ENCODE measurements at places on chromosomes 4 and X.
A peak's percentile ranks its signal among the peaks of the same experiment; 100 is the strongest.

DNA sequence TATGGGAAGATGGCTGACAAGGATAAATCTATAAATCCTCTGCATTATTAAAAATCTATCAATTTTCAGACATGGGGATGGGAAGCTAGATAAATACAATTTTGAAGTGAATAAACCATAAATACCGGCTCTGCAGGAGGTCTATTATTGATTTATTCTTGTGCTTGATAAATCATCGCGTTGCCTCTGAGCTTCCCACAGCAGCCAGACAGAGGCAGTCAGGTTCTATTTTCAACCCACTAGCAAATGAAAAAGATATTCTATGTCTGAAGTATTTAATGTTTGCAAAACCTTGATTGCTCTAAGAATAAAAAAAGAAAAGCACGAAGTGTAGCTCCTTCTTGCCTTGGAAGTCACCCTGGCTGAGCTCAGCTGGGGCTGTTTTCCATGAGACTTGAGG, 216.2 kb downstream of the DHRSX start:
- H3K27ac ChIP-seq, result no peak overlapping the region
- peaks cover 10% of the 10 kb centered on the region for H3K36me3 ChIP-seq
- no peaks in the 10 kb centered on the region for H3K27me3 ChIP-seq
- no peaks in the 10 kb centered on the region for H3K4me1 ChIP-seq
- DNase-seq, result no peak

GRCh38 chr4:152810715-152811287, 31.0 kb downstream of the ARFIP1 start:
- H3K4me3 ChIP-seq, result no peak overlapping the region
- no peak overlapping the region for H3K27ac ChIP-seq
- no peaks in the 10 kb centered on the region for H3K27me3 ChIP-seq
- no peaks in the 10 kb centered on the region for H3K36me3 ChIP-seq
- peaks cover 6% of the 10 kb centered on the region for H3K4me1 ChIP-seq

DNA sequence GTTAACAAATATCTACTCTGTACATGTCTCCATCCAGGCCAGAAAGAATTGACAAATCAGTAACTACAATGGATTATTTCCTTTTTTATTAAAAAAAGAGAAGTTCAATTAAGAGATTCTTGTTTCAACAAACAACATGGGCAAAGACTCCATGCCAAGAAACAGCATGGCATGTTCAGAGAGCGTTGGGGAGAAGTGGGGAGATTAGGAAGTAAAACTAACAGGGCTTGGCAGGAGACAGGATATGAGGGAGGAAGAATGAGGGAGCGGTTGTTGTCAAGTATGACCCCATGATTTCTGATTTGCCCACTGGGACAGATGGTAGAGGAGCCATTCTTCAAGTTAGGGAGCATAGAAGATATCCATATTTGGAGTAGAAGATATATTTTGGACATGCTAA, 128.4 kb downstream of the RNF150 start:
- H3K27ac ChIP-seq, result no peak overlapping the region
- H3K36me3 ChIP-seq, result no peaks in the 10 kb centered on the region
- no peak for DNase-seq

DNA sequence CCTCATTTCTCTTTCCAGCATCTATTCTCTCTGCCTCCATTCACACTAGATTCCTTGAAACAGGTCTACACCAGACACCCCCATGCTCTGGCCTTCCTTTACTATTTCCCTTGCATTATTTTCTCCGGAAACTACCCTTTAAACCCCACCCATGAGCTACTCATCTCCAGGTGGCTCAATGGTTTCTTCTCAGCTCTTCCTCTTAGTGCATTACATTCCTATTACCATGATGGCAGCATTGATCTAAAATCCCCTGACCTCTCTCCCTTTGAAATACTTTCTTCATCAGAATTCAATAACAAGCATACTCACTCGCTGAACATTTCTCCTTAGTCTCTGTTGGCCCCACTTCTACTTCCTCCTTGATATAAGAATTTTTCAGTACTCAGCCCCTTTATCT, 94.6 kb downstream of the SYNPO2 start:
- H3K4me3 ChIP-seq, result no peak overlapping the region
- no peaks in the 10 kb centered on the region for H3K36me3 ChIP-seq
- H3K4me1 ChIP-seq, result peaks cover 29% of the 10 kb centered on the region
- H3K27ac ChIP-seq, result peak overlapping the region; percentile 19
- DNase-seq, result no peak

DNA sequence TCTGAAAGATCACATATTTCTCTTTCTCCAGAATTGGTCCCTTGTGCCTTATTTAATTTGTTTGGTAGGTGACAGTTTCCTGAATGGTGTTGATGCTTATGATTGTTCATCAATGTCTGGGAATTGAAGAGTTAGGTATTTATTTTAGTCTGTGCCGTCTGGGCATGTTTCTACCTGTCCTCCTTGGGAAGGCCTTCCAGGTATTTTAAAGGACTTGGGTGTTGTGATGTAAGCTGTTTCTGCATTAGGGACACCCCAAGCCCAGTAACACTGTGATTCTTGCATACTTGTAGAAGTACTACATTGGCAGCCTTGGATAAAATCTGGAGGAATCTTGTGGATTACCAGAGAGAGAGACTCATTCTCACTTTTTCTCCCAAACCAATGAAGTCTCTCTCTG, 120.8 kb upstream of the CXXC4 start:
- no peak overlapping the region for H3K4me3 ChIP-seq
- no peaks in the 10 kb centered on the region for H3K36me3 ChIP-seq
- H3K27ac ChIP-seq, result no peak overlapping the region
- H3K27me3 ChIP-seq, result no peaks in the 10 kb centered on the region
- no peaks in the 10 kb centered on the region for H3K4me1 ChIP-seq

GRCh38 chr4:56466910-56467283, 520 bp upstream of the SRP72 start:
- H3K4me3 ChIP-seq, result peak overlapping the region; percentile 95
- H3K36me3 ChIP-seq, result peaks cover 34% of the 10 kb centered on the region
- H3K4me1 ChIP-seq, result peaks cover 14% of the 10 kb centered on the region
- no peaks in the 10 kb centered on the region for H3K27me3 ChIP-seq
- H3K27ac ChIP-seq, result peak overlapping the region; percentile 93

DNA sequence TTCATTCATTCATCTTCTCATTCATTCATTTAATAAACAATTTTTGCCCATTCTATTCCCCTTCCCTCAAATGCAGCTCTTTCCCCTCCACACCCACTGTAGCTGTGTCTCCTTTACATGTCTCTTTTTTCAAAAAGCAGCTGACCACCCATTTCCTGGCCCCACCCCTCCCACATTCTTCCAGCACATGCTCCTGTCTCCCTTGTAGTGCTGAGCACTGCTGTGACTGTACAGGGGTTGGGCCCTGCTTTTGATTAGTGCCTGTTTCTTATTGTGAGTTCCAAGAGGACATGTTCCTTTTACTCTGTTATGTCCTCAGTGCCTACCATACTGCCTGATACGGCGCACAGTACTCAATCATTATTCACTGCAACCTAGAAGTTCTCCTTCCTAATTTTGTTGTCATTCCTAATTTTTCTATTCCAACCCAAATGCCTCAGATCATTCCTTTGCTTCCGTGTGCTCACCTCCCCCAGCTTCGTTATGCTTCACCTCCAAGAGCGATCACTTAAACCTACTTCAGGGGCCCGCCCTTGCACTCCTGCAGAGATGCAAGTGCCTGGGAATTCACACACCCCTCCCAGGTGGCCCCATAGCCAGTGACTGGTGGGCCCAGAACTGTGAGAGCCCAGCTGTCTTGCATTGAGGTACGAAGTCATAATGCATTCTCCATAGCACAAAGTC, 152.2 kb downstream of the STK32B start:
- no peaks in the 10 kb centered on the region for H3K36me3 ChIP-seq
- H3K27me3 ChIP-seq, result no peaks in the 10 kb centered on the region
- H3K4me1 ChIP-seq, result no peaks in the 10 kb centered on the region
- H3K4me3 ChIP-seq, result no peak overlapping the region
- no peak for DNase-seq
- no peak overlapping the region for H3K27ac ChIP-seq

GRCh38 chr4:169229571-169230028, 41.2 kb downstream of the SH3RF1 start:
- no peaks in the 10 kb centered on the region for H3K27me3 ChIP-seq
- H3K4me1 ChIP-seq, result peaks cover 5% of the 10 kb centered on the region
- no peak overlapping the region for H3K4me3 ChIP-seq
- H3K27ac ChIP-seq, result peak overlapping the region; percentile 28

DNA sequence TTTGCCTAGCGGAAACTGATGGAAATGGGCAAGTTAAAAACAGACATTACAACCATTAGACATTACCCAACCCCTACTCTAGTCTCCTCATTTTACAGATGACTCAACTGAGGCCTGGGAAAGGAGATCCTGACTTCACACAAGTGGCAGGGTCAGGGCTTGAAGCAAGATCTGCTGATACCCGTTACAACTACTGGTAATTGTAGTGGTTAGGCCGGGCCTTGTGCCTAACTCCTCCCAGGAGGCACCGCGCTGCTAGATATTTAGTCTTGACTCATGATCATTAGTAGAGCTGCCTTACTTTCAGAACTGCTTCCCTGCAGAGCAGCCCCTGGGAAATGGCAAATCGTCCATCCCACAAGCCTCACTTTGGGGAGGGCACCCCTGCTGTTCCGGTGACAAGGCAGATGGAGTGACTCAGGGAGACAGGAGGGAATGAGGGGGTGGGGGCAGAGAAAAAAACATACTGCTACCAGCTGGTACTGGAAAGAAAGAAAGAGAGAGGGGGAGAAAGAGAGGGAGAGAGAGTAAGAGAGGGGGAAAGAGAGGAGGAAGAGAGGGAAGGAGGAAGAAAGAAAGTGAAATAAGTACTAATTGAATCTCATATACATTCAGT, 12.2 kb downstream of the ARHGEF6 start:
- peaks cover 8% of the 10 kb centered on the region for H3K4me1 ChIP-seq
- H3K27ac ChIP-seq, result peak overlapping the region; percentile 86
- no peaks in the 10 kb centered on the region for H3K36me3 ChIP-seq
- no peaks in the 10 kb centered on the region for H3K27me3 ChIP-seq

GRCh38 chr4:8176547-8177399, 18.2 kb upstream of the ABLIM2 start:
- DNase-seq, result no peak
- peaks cover 3% of the 10 kb centered on the region for H3K4me1 ChIP-seq
- H3K27me3 ChIP-seq, result peaks cover 7% of the 10 kb centered on the region
- H3K4me3 ChIP-seq, result no peak overlapping the region
- H3K36me3 ChIP-seq, result no peaks in the 10 kb centered on the region

- H3K4me3 ChIP-seq, result no peak overlapping the region
- no peaks in the 10 kb centered on the region for H3K27me3 ChIP-seq
- no peak for DNase-seq
- no peaks in the 10 kb centered on the region for H3K4me1 ChIP-seq
Measured at GRCh38 chr4:110005461-110006056, 92.9 kb downstream of the EGF start.

DNA sequence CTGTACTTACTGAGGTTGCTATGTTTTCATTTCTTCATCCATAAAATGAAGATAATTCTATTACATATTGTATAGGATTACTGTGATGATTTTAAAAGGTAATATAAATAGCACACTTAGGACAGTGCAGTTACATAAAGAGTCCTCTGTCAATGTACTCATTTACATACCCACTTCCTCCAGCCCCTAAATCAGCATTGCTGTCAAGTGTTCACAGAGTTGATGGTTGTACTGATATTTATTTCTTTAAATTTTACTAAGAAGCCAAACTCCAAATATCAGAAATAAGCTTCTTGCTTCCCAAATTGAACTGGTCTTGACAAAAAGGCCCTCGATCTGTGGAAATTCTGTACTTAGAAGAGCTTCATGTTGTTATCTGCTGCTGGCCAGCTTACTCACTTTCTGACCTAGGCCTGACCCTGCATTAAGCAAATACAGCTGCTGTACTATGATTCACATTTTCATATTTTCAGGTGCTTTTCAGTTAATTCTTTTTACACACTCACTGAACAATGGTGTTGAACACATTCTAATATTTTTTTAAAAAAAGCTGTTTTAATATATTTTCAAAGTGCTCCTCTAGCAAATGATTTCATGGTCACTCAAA, 259.6 kb downstream of the UNC5C start:
- H3K4me3 ChIP-seq, result no peak overlapping the region
- H3K27ac ChIP-seq, result no peak overlapping the region
- no peak for DNase-seq

DNA sequence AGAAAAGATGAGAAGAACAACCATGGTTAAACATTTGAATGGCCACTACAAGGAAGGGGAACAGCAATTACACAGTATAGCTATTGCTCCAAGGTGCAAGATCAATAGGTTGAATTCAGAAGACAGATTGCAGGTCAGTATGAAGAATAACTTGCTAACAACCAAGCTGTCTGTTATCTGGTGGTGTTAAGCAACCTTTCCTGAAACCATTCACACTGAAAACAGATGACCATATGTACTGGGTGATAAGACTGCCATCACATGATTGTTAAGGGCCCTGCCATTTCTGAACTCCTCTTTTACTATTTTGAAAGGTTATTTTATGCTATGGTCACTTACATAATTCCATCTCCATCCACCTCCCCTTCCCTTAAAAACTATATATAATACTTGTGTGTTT, 6.8 kb downstream of the GABRA3 start:
- no peak for DNase-seq
- no peaks in the 10 kb centered on the region for H3K36me3 ChIP-seq
- H3K27ac ChIP-seq, result no peak overlapping the region

GRCh38 chr4:22814906-22815305, 122.2 kb downstream of the GBA3 start:
- H3K4me3 ChIP-seq, result no peak overlapping the region
- no peaks in the 10 kb centered on the region for H3K36me3 ChIP-seq
- H3K27ac ChIP-seq, result no peak overlapping the region
- no peaks in the 10 kb centered on the region for H3K27me3 ChIP-seq

GRCh38 chrX:71543316-71543715, 10.4 kb downstream of the OGT start:
- H3K36me3 ChIP-seq, result peaks cover 45% of the 10 kb centered on the region
- H3K27me3 ChIP-seq, result no peaks in the 10 kb centered on the region
- H3K27ac ChIP-seq, result peak overlapping the region; percentile 52
- no peak for DNase-seq

DNA sequence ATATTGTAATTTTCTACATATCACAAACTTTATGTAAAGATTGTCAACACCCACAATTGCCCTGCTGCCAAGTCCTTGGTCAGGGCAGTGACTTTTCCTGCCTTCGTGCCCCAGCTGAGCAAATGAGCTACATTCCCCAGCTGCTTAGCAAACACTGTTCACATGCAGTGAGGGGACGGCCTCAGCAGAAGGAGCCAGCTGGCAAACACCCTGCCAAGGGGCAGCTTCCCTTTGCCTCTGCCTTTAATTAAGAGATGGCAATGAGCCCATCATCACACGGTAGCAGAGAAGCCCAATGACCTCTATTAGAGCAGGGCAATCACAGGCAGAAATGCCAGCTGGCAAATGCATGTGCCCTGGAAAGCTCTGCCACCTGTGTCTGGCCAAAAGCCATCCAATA, 253.4 kb downstream of the EPHA5 start:
- H3K27ac ChIP-seq, result no peak overlapping the region
- no peaks in the 10 kb centered on the region for H3K4me1 ChIP-seq
- no peak for DNase-seq
- no peaks in the 10 kb centered on the region for H3K36me3 ChIP-seq
- no peak overlapping the region for H3K4me3 ChIP-seq
- no peaks in the 10 kb centered on the region for H3K27me3 ChIP-seq

- H3K4me1 ChIP-seq, result no peaks in the 10 kb centered on the region
- H3K4me3 ChIP-seq, result no peak overlapping the region
- no peak overlapping the region for H3K27ac ChIP-seq
- no peaks in the 10 kb centered on the region for H3K27me3 ChIP-seq
- no peak for DNase-seq
Measured at GRCh38 chr4:20185103-20185502, 66.6 kb upstream of the SLIT2 start.

Data from esophagus squamous epithelium (tissue), 5 donors.